Colonic mucosa (tissue), 4 donors: ENCODE measurements at places on chromosomes 7 and 10.

GRCh38 chr7:154684666-154685563 is 318.0 kb downstream of the PAXIP1 start:
- peak; percentile 55 for DNase-seq

DNA sequence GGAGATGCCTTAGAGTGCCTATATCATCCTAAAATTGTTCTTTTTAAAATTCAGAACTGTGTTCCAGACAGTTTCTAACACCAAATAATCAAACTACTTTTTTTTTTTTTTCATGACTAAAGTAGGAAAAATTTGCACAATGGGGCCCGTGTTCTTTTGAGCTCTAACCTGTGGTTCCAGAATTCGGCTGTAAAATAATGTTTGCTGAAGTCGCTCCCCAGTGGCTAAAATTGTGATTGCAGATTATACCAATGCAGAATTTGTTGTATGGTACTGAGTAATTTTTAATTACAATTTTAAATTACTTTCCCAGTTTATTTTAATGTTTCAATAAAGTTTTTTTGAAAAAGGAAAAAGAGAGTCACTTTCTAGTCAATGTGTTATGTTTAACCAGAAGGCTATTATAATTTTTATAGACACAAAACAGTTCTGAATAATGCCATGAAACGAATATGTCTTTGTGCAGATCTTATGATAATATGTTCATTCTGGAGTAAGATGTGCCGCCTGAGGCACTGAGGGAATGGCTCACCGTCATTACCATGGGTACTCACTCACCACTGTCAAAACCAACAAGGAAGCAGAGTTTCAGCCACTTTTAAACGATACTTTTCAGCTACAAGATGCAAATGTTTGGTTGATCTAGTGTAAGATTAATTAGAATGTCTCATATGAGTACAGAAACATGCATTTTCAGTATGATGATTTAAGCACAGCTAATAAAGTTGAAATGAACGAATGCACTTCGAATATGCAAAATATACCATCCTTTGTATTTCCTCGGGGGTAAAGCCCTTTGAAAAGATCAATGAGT is 173.6 kb downstream of the PRKCQ start:
- no peak for DNase-seq

DNA sequence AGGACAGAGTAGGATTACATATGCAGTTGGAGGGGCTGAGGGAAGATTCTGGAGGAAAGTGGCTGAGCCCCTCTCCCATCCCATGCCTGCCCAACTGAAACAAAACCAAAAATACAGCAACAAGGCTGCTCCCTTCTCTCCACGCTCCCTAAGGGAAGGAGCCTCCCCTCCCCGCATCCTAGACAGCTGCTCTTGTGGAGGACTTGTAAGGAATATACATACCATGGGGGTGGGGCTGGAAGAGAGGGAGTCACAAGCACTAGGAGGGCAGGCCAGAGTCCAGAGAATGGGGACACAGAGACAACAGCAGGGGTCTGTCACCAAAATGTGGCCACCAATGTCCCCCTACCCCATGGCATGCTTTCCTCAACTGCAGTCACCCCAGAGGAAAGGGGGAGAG is 13.2 kb downstream of the LDB1 start:
- DNase-seq, result no peak

DNA sequence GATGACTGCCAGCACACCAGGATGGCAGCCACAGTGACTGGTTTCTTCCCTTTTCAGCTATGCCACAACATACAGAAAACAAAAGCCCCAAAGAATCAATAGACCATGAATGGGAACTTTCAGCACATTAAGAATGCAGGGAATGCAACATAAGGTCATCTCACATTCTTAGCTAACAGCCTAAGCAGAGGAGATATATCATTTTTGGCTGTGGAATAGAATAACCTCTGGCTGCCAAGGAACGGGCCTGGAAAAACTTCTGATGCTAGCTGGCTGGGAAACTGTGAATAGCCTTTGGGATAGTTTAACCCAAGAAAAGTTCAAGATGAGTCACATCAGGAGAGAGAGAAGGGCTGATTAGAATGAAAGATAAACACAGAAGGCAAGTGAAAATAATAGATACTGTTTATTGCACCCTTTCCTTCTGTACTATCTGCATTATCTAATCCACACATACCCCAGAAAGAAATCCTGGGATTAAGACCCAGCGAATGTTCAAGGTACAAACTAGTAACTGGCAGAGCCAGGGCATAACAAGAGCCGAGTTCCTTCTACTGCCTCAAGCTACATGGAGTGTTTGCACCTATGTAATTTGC is 169.2 kb downstream of the SEMA3A start:
- DNase-seq, result no peak

GRCh38 chr7:74061840-74062539 is 21.6 kb upstream of the LIMK1 start:
- DNase-seq, result peak; percentile 90

DNA sequence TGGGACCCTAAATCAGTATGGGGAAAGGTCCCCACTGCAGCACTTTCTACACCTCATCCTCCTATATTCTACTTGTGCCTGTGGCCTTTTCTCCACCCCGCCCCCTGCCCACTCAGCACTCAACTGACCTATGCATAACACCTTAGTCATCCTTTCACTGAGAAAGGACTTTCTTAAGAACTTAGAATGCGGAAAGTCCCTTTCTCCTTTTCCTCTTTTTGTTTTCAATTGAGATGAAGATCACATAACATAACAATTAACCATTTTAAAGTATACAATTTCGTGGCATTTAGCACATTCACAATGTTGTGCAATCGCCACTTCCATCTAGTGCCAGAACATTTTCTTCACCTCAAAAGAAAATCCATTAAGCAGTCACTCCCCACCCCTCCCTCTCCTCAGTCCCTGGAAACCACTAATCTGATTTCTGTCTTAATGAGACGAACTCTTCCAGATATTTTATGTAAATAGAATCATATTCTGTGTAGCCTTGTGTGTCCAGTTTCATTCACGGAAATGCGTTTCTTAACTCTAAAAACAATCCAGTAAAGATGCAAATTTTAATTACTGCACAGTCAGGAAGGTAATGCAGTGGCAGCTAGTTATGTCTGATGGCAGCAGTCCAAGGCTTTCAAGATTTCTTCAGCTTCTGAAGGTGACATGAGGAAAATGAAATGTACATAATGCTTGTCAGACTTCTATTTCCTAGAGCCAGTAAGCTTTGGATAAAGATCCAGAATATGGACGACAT is 41.7 kb downstream of the FAS start:
- DNase-seq, result no peak

DNA sequence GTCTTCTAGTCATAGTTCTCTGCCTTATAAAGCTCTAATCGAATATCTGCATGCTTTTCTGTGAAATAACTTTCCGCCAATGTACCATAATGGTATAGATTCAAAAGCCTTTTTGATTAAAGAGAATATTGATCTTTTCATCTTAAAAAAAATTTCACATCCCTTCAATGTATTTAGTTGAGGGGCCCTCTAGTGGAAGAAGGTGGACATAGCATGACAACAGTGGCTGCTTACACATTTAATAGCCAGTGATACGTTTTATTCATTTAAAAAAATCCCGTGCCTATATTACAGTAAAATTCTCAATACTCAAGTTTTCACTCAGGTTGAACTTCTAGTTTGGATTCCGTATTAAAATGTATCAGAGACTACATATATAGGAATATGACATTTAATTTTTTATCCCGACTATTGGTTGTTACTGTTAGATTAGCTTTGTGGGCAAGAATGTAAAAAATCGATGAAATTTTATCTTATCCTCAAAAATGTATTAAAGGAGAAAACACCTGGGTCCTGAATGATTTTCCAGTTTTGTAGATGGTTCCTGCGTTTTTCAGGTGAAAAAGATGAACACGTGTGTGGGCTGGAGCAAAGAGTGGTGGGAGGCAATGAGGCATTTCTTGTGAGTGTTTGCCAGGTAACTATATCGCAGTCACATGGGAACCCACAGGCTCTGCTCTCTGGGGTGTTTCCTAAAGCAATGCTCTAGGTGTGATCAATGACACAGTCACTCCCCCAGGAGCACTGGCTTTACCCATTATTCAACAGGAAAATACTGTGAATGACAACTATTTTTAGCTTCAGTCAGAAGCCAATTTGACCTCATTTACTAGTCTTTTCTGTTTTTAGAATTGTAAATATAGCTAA is 24.1 kb upstream of the PNLIP start:
- DNase-seq, result peak; percentile 32

- DNase-seq, result no peak
These were observed 47.3 kb upstream of the AUTS2 start for GRCh38 chr7:69550991-69551390.

DNA sequence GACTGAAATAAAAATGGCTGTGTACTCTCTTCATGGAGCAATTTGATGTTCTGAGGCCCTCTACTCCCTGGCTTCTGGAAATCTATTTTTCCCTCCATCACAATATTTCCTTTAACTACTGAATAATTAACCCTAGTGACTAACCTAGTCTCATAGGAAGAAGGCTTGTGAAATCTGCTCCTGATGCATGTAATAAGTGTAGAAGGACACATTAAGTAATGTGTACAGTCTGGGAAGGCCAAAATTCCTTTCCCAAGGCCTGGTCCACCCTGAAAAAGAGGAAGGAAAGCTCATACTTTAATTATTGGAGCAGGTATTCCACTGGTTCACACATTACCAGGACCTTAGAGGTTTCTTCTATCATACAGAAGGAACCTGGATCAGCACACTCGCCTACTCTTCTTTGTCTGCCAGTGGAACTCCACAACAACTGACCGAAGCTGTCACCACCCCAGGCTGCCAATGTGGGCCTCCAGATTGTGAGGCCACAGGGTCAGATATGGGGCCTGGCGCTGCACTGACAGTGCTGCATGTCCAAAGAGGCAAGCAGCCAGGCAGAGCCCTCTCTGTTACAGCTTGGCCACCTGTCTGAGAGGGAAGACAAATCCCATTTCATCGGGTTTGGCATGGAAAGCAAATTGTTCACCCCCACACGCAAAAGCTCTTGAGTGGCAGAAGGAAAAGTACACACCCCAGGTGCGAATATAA is 54.4 kb upstream of the FAM133B start:
- DNase-seq, result no peak

DNA sequence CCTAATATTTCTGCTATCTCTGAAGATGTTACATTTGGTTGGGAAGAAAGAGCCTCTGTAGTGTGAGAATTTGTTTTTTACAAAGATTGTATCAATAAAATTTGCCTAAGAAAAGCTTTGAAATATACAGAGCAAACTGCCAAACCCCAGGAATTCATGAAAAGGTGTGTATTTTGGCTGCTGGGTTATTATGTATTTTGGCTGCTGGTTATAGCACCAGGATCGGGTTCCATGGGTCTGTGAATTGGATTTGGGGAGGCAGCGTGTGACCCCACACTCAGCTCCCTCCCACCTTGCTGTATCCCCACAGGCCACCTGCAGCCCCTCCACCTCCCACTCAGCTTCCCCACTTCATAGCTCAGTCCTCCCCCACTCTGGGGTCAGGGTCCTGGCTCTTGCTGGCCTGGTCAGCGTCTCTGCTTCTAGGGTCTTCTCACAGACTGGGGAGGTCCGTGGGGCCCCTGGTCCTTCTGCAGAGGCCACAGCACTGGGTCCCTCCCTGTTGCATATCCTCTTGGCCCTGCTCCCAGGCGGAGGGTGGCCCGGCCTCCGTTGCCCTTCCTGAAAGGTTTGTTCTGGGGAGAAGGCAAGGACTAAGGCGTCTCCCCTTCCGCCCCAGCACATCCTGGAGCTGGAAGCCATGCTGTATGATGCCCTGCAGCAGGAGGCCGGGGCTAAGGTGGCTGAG is 24.0 kb upstream of the DPYSL4 start:
- DNase-seq, result peak; percentile 57

GRCh38 chr7:139570119-139570518 is 46.6 kb downstream of the CLEC2L start:
- DNase-seq, result no peak

GRCh38 chr7:114972567-114972966 is 50.7 kb downstream of the MDFIC start:
- DNase-seq, result no peak

- DNase-seq, result no peak
These were observed 29.6 kb downstream of the ABCB4 start for GRCh38 chr7:87445897-87446296.

DNA sequence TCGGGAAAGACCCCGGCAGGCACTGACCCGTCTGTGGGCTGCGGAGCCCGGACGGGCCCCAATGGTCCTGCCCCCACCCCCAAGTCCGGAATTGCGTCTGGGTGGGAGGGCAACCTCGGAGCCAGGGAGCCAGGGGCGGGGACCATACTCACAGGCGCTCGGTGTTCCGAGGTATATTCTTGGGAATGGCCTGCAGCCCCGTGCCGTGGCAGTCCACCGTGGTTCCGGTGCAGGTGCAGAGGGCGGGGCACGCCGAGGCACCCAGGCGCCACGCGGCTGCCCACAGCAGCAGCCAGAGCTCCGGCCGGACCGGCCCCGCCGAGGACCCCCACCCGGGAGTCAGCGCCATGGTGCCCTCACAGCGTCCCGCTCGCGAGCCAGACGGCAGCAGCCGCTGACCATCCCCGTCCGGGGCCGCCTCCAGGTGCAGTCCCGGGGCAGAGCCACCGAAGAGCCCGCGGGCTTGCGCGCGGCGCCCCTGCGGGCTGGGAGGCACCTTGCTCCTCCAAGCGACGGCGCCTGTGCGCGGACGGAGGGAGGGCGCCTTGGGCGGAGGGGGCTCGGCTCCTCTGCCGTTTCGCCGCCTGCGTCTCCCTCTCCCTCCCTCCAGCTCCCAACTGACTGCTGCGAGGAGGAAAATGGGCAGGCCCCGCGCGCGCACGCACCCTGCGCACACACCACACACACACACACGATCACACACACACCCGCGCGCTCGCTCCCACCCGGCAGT is at the start of gene SLIT1:
Gene SLIT1 (minus strand): TSS at position 634 of the 733 bp plus-strand sequence. CDS start 285 bp downstream, at position 349.
- no peak for DNase-seq

- no peak for DNase-seq
These were observed 16.4 kb downstream of the PRSS2 start for GRCh38 chr7:142787034-142787768.

DNA sequence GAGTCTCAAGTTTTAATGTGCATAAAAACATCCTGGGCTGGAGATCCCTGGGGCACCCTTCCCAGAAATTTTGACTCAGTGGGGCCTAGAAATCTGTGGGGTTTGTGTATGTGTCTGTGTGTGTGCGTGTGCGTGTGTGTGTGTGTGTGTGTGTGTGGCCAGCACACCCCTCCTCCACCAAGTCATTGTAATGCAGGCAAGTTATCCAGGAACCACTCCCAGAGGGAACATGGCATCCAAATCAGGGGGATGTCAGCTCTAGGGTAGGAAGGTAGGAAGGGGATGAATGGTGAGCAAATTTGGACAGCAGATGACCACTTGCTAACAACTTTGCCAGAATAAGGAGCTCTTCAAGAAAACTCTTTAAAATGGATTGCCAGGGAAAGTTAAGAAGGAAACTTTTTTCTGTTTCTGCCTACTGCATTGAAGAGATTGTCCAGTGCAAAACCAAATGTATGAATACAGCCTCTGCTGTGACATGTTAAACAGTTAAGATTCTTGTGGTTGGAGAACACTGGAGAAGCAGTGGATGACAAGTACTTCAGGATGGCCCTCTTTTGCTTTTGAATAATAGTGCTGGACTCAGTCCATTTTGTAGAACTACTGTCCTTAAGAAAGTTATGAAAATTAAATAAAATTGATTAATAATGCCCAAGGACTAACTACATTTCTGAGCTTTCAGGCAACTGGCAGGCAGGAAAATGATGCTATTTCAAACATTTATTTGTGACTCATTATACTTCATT is 12.3 kb downstream of the STAMBPL1 start:
- DNase-seq, result no peak

- no peak for DNase-seq
These were observed 308.6 kb upstream of the NRP1 start for GRCh38 chr10:33643042-33643441.

GRCh38 chr7:146004805-146005204 is 111.8 kb upstream of the CNTNAP2 start:
- DNase-seq, result no peak
